ENCODE measurements at places on chromosomes 3 and 15. TPM values are rescaled to one million over a fixed set of nuclear protein-coding genes. Genes with fewer than 3 reads are reported as not detected.

GRCh38 chr3:169022457-169022856 lies 641.1 kb downstream of the MECOM start:
- H3K27ac ChIP-seq: no peak overlapping the region
- no peaks in the 10 kb centered on the region for H3K4me1 ChIP-seq
- DNase-seq: no peak
- no peaks in the 10 kb centered on the region for H3K27me3 ChIP-seq

- H3K4me1 ChIP-seq: peaks cover 29% of the 10 kb centered on the region
- peak overlapping the region; percentile 3 for H3K27ac ChIP-seq
Observed at GRCh38 chr3:170563712-170564423, 22.0 kb downstream of the SLC7A14 start.

DNA sequence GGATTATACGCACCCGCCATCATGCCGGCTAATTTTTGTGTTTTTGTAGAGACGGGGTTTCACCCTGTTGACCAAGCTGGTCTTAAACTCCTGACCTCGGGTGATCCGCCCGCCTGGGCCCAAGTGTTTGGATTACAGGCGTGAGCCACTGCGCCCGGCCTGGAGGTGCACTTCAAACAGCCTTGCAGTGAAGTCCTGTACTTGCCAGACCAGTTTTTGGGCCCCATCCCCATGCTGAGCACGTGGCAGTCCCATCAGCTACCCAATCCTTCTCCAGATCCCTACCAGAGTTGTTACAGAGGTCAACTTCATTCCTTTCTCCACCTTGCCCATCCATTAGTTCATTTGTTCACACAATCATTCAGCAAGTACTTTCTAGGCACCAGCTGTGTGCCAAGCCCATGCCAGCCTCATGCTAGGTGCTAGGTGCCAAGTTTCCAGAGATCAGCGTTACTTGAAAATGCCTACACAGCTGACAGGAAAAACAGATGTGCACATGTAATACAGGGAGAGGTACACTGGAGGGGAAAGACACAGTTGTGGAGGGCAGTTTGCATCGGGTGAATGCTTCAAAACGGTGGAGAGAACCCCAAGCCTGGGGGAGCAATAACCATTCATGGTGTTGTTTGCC lies 2.2 kb downstream of the DNAH1 start:
- no peak for DNase-seq
- H3K4me1 ChIP-seq: peaks cover 25% of the 10 kb centered on the region
- H3K27ac ChIP-seq: no peak overlapping the region
- no peaks in the 10 kb centered on the region for H3K27me3 ChIP-seq
- no peaks in the 10 kb centered on the region for H3K36me3 ChIP-seq

DNA sequence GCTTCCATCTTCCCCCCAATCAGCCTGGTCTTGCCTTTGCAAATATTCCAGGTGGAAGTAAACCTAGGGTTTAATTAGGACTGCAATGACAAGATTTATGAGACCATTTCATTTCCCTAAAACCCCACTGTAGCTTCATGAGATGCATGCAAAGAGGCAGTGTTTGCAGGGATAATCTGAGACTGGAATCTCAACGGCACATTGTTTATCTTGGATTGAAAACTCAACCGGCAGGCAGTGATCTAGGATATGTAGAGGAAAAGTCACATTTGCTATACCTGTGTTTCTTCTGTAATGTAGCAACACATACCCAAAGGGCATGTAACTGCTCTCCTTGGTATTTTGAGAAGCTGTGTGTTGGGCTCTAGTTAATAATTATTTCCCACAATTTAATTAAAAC lies 18.7 kb upstream of the CLSTN2 start:
- H3K4me3 ChIP-seq: no peak overlapping the region
- H3K36me3 ChIP-seq: no peaks in the 10 kb centered on the region
- DNase-seq: no peak

The TMEM207 gene
- total RNA-seq: not detected

DNA sequence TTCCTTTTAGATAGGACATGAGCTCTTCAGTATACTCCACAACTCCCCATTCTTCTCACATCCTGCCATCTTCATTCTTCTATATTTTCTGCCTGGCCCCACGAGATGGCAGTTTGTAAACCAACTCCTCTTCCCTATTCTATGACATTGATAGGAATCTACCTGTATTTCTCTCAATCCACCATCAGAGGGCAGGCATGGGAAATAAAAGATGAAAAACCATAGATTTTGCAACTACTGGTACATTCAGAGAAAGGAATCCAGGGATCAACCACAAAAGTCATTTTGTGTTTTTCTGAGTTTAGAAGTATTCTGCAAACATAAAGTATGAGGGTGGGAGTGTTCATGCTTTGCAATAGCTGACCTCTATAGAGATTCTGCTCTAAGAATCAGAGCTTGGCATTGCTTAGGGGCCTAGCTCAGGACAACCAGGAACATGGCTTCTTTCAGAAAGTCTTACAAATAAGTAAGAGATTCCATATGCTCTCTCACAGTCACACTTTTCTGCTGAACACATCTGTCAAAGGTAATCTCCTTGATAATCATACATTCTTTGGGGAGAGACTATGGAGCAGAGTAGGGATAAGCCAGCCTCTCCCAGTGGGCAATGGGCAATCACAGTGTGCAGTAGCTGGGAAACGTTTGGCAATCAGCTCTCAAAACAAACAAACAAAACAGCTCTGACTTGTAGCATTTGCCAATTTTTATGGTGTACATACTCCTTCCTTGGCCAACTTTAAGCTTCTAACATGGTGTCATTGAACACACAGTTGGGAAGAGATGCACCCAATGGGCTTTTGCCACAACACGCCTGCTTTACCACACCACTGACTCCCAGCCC lies 43.1 kb upstream of the SLC25A36 start:
- H3K27me3 ChIP-seq: peaks cover 24% of the 10 kb centered on the region
- no peaks in the 10 kb centered on the region for H3K36me3 ChIP-seq
- H3K4me3 ChIP-seq: no peak overlapping the region
- no peaks in the 10 kb centered on the region for H3K4me1 ChIP-seq
- H3K27ac ChIP-seq: no peak overlapping the region

GRCh38 chr3:37907906-37908305 lies 46.2 kb downstream of the CTDSPL start:
- peaks cover 2% of the 10 kb centered on the region for H3K27me3 ChIP-seq
- DNase-seq: peak; percentile 24
- H3K36me3 ChIP-seq: no peaks in the 10 kb centered on the region
- peak overlapping the region; percentile 21 for H3K27ac ChIP-seq

DNA sequence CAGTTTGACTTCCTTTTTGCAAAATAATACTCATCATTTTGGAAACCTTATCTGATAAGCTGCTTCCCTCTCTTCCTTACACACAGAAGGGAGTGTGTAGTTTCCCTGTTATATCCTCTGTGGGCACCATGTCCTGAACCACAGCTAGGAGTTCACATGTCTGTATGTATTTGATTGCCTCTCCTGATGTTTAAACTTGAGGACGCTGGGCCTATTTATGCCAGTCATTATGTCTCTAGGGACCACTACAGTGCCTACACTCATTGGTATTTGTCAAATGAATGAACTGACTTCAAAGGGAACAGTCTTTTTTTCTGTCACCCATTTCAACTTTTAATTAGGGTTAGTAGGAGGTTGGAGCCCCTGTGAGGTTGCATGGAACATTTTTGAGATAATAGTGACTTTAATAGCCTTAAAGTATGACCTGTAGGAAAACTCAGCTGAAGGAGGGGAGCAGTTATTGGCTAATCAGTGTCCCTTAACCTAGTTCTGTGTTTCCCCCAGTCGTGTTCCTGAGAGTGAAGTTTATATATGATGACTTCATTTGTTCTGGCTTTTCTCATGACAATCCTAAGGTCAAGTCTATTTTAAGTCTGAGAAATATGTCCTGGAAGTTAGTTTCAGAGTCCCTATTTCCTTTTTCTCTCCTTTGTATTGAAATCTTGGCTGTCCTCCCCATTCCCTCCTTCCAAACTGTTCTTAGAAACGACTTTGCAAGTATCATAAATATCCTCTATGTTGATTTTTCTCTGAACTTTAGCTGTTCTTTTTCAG lies 28.9 kb downstream of the PDE8A start:
- H3K4me3 ChIP-seq: no peak overlapping the region
- H3K36me3 ChIP-seq: peaks cover 4% of the 10 kb centered on the region
- H3K27me3 ChIP-seq: no peaks in the 10 kb centered on the region
- H3K4me1 ChIP-seq: peaks cover 7% of the 10 kb centered on the region
- DNase-seq: no peak

- no peak overlapping the region for H3K4me3 ChIP-seq
- peaks cover 3% of the 10 kb centered on the region for H3K4me1 ChIP-seq
- no peak overlapping the region for H3K27ac ChIP-seq
- no peaks in the 10 kb centered on the region for H3K27me3 ChIP-seq
- H3K36me3 ChIP-seq: peaks cover 3% of the 10 kb centered on the region
Observed at GRCh38 chr3:183265834-183266417, 12.9 kb downstream of the B3GNT5 start.

DNA sequence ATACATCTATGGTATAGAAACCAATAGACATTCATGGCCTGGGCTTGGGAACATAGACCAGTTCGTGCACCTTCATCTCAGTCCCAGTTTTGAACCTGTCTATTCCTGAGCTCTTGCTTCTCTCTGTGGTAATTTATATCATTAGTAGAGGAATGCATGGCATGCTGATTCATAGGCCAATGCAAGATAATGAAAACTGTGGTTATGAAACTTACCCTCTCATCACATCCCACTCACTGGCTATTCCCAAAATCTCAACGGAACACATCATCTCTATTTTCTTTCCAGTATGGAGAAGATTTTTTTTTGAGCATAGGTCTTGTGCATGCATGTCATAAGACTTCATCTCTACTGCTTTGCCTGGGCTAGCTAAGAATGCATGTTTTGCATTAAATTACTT lies 18.7 kb upstream of the P2RY12 start:
- H3K36me3 ChIP-seq: no peaks in the 10 kb centered on the region
- no peaks in the 10 kb centered on the region for H3K27me3 ChIP-seq
- DNase-seq: no peak

GRCh38 chr3:56784448-56785001 lies 17.2 kb downstream of the ARHGEF3 start:
- peak overlapping the region; percentile 96 for H3K27ac ChIP-seq
- H3K4me1 ChIP-seq: peaks cover 94% of the 10 kb centered on the region
- DNase-seq: no peak
- peak overlapping the region; percentile 57 for H3K4me3 ChIP-seq

The SLC27A2 gene
- 29.5 TPM for total RNA-seq

- H3K4me1 ChIP-seq: peaks cover 19% of the 10 kb centered on the region
- H3K36me3 ChIP-seq: no peaks in the 10 kb centered on the region
- no peak within 1 kb of the TSS for H3K27ac ChIP-seq
- H3K27me3 ChIP-seq: peaks cover 35% of the 10 kb centered on the region
- peak; percentile 32 for DNase-seq
Observed at GRCh38 chr3:31981206-31982181, at the start of the genes OSBPL10 and ZNF860. Gene OSBPL10 (minus strand): TSS chr3:31981262. CDS start chr3:31981179, 83 bp downstream. Gene ZNF860 (plus strand): TSS chr3:31981750. CDS start chr3:31989080, 7,330 bp downstream.

DNA sequence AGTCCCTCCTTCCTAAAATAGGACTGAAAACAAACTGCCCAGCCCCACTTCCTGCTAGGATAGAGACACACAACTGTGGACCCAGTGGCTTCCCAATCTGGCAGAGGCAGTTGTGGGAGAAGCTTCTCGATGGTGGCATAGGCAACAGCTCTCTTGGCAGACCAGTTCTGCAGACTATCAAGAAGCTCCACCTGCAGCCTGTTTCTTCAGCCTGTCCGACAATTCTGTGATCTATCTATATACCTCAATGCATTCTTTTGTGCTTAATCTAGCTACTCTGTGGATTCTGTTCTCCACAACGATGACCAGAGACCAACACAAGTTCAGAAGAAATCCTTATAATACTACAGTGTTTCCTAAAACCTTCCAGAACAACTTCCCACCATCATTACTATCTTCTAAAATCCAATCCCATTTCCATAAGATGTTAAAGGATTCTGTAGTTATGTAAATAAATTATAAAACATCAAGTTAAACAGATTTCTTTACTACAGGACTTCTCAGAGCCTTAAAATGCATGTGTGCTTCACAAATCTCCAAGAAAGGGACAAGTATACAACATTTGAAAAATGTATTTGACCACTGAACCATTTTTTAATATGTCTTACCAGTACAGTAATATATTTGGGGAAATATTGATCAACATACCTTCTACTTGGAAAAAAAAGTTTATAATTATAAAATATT lies 57.7 kb downstream of the IGF2BP2 start:
- H3K4me1 ChIP-seq: no peaks in the 10 kb centered on the region
- H3K27ac ChIP-seq: no peak overlapping the region
- no peak for DNase-seq
- H3K4me3 ChIP-seq: no peak overlapping the region

GRCh38 chr15:62902821-62903220 lies 139.7 kb upstream of the TPM1 start:
- no peak for DNase-seq
- no peaks in the 10 kb centered on the region for H3K27me3 ChIP-seq
- no peaks in the 10 kb centered on the region for H3K4me1 ChIP-seq
- no peak overlapping the region for H3K27ac ChIP-seq
- no peaks in the 10 kb centered on the region for H3K36me3 ChIP-seq

GRCh38 chr3:112407214-112407887 lies 74.4 kb downstream of the CD200 start:
- peaks cover 4% of the 10 kb centered on the region for H3K36me3 ChIP-seq
- H3K4me1 ChIP-seq: peaks cover 15% of the 10 kb centered on the region
- no peak overlapping the region for H3K4me3 ChIP-seq
- H3K27me3 ChIP-seq: peaks cover 3% of the 10 kb centered on the region
- H3K27ac ChIP-seq: no peak overlapping the region

DNA sequence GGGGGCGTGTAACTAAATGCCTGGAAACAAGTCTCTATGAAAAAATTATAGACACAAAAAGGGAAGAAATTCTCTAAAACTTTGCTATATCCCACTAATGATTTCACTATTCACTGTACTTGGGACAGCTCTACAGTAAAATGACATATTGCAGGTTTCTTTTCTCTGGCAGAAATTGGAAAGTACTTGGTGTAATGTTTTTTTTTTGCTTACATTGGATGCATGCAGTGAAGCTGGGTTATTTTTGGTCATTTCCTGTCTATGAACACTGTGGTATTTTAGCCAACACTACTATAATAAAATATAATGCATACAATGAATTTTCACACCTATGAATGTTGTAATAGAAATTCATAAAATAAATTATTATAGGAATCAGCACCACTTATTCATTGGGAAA lies 109.7 kb downstream of the LRRC49 start:
- H3K4me3 ChIP-seq: no peak overlapping the region
- no peak overlapping the region for H3K27ac ChIP-seq
- H3K27me3 ChIP-seq: peaks cover 4% of the 10 kb centered on the region
- no peaks in the 10 kb centered on the region for H3K36me3 ChIP-seq

- peaks cover 8% of the 10 kb centered on the region for H3K36me3 ChIP-seq
- no peak for DNase-seq
- peaks cover 13% of the 10 kb centered on the region for H3K4me1 ChIP-seq
- no peak overlapping the region for H3K27ac ChIP-seq
- H3K4me3 ChIP-seq: no peak overlapping the region
Observed at GRCh38 chr15:31177951-31178350, 76.4 kb upstream of the TRPM1 start.

The TRAIP gene
- 21.0 TPM for total RNA-seq

The CEP152 gene
- 43.1 TPM for total RNA-seq

The USP4 gene
- 85.0 TPM for total RNA-seq

The CCR5 gene
- 85.3 TPM for total RNA-seq
